ENCODE measurements at places on chromosomes 1 and 21.

- DNase-seq = no peak
Measured at GRCh38 chr1:160753594-160753993, 14.5 kb downstream of the SLAMF7 start.

DNA sequence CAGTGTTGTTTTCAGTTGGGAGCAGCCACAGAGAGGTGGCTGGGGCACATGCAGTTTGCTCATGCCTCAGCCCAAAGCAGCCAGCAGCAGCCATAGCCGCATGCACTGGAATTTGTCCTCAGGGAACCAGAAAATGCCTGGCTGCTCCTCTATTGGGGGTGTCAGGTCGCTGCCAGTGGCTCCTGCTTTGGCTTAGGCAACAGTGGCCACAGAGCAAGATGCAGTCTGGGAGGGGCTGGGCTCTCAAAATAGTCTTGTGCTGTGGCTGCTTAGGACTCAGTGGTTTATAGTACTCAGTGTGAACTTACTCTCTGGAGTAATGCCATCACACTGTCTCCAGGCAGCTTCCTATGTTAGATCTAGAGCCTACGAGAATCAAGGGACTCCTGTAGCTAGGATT is 25.0 kb downstream of the CD55 start:
- DNase-seq = no peak

GRCh38 chr1:30665216-30666010 is 58.0 kb downstream of the MATN1 start:
- no peak for DNase-seq

DNA sequence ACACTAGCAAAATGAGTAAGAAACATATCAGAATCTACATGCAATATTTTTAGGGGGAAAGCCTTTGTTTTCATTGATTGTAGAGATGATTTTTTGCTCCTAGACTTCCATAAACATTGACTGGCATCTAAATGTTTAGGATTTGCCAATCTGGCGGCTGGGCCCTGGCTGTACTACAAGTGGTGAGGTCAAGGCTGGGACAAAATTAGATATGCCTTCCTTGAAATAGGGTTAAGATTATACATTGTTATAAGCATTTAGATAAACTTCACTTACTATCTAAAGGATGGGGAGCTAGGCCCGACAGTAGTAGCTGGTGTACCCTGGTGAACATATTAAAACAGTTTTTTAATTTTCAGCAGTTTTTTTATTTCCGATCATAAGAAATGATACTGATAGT is 5.2 kb downstream of the NFIA start:
- DNase-seq = no peak

- no peak for DNase-seq
Measured at GRCh38 chr1:41122148-41122547, 100.6 kb upstream of the SLFNL1 start.

GRCh38 chr1:58896246-58897183 is 112.7 kb upstream of the JUN start:
- DNase-seq = no peak

DNA sequence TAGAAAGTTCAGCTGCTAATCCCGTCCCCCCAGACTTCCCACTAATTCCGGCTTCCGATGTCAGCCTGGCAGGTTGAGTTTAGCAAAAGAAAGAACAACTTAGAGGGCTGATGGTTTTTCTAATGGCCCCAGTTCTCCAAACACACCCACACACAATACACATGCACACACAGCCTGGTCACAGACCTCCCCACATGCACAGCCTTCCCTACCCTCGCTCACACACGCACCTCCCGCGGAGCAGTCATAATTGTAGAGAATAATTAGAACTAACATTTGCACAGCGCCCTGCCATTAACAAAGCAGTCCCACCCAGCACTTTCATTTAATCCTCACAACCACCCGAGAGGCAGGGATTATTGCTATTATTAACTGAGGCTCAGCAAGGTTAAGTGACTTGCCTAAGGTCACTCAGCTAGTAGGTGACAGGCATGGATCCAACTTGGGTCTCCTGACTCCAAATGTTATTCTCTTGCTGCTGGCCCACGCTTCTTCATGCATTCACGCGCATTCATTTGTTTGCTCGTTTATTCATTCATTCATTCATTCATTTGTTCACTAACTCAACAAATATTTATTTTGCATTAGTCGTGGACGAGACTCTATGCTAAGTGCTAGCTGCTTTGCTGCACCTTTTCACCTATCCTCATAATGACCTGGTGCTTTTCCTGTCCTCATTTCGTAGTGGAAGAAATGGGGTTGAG is 274.9 kb downstream of the FOXD2 start:
- DNase-seq = no peak

DNA sequence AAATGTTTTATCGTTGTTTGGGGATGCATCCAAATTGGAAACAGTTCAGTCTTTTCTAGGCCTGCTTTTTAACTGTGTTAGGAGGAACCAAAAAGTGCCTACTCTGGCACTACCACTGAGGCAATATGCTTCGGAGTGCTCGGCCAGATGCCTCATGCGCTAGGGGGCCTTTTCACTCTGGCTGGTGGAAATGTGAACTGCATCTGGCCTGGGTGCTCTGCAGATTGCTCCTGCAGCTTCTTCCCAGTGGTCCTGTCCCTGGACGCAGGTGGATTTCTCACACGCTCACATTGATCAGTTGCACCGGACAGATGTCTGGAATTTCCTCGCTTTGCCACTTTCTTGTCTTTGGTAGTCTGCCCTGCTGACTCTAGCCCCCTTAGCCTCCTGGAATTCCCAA is 330.2 kb upstream of the FMN2 start:
- no peak for DNase-seq

- no peak for DNase-seq
Measured at GRCh38 chr1:112251766-112252506, 144.1 kb upstream of the CTTNBP2NL start.

GRCh38 chr1:169113613-169114119 is 7.2 kb downstream of the ATP1B1 start:
- no peak for DNase-seq

GRCh38 chr1:226884966-226885820 is 14.8 kb downstream of the PSEN2 start:
- DNase-seq = no peak

DNA sequence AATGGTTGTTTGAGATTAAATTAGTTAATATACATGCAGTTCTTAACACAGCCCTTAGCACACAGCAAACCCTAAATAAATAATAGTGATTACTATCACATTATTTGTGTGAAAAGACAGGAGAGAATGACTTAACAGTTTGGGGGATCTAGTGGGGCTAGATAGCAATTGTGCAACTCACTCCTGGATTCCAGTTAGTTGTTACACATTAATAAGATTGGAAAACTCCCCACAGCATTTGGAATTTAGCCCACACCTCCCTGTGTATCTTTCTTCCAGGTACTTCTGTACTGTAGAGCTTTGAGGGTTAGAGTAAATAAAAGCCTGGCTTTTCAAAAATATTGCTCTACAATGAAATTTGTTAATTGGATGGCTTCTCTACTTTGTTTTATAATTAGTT is 93.2 kb downstream of the KCTD3 start:
- DNase-seq = no peak

- no peak for DNase-seq
Measured at GRCh38 chr1:15427280-15427666, 11.0 kb upstream of the CTRC start.

- no peak for DNase-seq
Measured at GRCh38 chr1:53408013-53408754, 51.0 kb upstream of the DMRTB1 start.

GRCh38 chr1:191892716-191893115 is 265.5 kb upstream of the RGS18 start:
- DNase-seq = no peak

GRCh38 chr21:35222541-35222941 is 173.4 kb upstream of the RUNX1 start:
- DNase-seq = no peak

DNA sequence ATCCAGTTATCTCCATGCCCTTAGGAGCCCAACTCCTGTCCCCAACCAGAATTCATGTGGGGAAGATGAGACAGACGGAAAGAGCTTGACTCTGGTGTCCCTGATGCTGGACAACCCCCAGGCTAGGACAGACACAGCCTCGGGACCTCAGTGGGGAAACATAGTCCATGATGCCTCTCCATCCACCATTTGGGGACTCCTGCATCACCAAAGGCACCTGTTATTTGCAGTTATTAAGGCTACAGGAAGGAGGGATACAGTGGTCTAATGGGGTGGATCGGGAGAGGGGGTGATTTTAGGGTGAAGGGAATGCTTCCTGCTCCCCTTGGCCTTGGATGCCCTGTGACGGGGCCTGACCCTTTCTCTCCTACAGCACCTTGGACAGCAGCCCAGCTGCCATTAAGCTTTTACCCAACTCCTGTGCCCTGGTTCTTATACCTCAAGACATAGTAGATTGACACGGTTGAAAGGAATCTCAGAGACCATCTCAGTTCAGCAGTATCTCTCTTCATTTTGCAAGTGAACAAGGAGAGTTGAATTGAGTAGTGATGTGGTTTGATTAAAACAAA is 111.6 kb downstream of the MATN1 start:
- no peak for DNase-seq

GRCh38 chr1:151715726-151716404 is 738 bp downstream of the CELF3 start:
- DNase-seq = no peak

DNA sequence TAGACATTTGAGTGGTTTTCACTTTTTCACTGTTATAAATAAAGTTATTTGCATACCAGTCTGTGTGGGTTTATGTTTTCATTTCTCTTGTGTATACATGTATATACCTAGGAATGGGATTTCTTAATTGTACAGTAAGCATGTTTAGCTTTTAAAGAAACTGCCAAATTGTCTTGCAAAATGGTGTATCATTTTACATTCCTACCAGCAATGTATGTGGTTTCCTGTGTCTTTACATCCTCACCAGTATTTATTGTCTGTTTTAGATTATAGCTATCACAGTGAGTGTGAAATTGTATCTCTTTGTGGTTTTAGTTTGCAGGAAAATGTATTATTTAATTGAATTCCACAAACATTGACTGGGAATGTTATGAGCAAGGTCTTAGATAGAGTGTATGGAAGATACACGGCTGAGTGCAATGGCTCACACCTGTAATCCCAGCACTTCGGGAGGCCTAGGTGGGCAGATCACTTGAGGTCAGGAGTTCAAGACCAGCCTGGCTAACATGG is 57.3 kb downstream of the MACF1 start:
- DNase-seq = no peak

DNA sequence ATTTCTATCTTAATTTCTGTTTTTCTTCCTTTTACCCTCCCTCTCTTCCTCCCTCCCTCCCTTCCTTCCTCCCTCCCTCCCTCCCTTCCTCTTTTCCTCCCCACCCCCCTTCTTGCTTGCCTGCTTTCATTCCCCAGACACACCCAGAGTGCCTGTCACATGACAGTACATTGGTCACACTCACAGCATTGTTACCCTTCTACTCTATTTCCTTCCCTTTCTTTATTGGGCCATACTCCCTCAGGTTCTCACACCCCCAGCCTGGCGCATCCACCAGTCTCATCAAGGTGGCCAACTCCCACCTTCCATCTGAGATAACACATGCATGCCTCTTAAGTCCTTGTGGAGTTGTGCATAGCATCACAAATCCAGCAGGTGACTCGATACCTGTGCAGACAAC is 10.9 kb downstream of the TMPRSS3 start:
- no peak for DNase-seq

- no peak for DNase-seq
Measured at GRCh38 chr1:40379785-40380452, 6.4 kb downstream of the SMAP2 start.

DNA sequence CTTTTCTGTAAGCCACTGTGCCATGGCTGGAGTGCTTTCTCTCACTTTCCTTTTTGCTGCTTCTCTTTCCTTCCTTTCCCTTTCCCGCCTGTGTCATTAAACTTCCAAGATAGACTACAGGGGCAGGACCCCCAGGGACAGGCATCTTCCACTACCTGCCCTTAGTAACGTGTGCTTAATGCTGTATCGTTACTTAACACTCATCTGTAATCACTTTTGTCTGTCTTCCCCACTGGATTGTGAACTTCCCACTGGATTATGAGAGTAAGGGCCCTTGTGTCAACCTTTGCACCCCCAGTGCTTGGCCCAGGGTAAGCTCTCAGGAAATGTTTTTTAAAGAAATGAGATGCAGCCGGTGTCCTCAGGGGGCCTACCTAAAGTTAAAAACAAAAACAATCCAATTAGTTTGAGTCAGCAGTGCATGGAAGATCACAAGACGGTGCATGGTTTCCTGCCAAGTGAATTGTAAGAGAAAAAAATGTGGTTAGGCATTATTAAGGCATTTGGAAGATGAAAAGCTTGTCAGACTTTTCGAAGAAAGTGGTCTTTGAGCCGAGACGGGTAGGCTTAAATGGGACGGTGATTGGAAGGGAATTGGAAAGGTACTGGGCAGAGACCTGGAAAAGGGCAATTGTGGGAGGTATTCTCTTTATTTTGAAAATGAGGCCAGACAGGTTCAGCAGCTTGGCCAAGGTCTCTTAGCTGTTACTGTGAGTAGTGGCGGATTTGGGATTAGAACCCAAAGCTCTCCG is 958 bp downstream of the LYPLAL1 start:
- DNase-seq = no peak

- no peak for DNase-seq
Measured at GRCh38 chr21:44734026-44734745, 22.8 kb upstream of the TSPEAR start.

DNA sequence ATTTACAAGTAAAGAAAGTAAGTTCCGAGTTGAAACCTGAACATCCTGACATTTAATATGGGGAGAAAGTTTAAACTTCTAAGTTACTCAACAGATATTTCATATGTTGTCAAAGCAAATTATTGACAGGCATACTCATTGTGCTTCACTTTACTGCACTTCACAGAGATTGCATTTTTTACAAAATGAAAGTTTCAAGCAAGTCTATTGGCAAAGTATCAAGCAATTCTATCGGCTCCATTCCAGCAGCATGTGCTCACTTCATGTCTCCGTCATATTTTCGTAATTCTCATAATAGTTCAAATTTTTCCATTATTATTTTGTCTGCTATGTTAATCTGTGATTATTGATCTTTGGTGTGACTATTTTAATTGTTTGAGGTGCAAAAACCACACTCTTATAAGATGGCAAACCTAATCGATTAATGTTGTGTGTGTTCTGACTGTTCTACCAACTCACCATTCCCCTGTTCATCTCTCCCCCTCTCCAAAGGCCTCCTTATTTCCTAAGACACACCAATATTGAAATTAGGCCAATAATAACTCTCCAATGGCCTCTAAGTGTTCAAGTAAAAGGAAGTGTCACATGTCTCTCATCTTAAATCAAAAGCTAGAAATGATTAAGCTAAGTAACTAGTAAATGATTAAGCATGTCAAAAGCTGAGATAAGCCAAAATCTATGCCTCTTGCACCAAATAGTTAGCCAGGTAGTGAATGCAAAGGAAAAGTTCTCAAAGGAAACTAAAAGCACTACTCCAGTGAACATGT is 68.2 kb upstream of the BCL9 start:
- DNase-seq = no peak

GRCh38 chr1:223678841-223679240 is 13.3 kb upstream of the CAPN8 start:
- DNase-seq = no peak

- DNase-seq = no peak
Measured at GRCh38 chr1:215669806-215670491, 102.8 kb downstream of the KCTD3 start.

DNA sequence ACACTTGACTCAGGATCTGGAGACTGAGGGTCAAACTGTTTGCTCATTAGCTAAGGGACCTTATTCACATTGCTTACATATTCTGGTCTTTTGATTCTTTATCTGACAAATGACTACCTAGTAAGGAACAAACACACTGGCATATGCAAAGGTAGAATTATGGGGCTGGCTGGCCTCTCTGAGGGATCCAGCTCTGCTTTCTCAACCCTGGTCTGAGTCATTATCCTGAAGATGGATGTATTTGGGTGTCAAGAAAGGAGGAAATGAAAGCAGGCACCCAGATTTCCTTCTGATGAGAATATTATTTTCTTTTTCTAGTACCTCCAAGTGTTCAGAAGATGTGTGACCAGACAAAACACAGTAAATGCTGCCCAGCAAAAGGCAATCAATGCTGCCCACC is 6.0 kb downstream of the SMCP start:
- DNase-seq = no peak
